ENCODE measurements at places on chromosomes 4 and X.
A peak's percentile ranks its signal among the peaks of the same experiment; 100 is the strongest.

DNA sequence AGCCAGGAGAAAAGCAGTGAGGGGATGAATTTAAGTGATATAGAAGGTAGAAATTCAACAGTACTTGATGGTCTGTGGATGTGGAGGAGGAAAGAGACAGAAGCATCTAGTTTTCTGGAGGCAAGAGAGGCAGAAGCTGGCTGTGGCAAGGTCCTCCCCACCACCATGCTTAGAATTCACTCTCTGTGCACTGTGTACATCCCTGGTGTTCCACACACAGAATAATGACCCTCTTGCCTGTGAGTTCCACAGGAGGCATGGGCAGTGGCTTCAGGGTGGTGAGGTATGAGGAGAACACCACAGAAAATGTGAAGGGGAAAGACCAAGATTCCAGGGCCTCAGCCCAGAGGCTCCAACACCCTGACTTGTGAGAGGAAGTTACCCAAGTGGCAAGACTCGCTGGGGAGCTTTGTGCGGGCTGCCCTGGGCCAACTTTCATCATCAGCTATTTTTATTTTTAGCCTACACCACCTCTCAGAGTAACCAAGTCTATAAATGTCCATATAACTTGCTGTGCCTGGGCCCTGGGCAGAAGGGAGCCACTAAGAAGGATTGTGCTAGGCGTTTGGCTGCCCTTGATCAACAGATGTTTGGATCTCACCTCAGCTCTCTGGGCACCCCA is 7.8 kb upstream of the INTS6L start:
- no peak for DNase-seq

- no peak for DNase-seq
Observed at GRCh38 chrX:147322496-147322895, 508.0 kb upstream of the CXorf51A start.

- DNase-seq, result no peak
Observed at GRCh38 chrX:54495814-54496516, at the start of gene FGD1. Gene FGD1 (minus strand): TSS chrX:54496234. CDS start chrX:54495432, 802 bp downstream.

DNA sequence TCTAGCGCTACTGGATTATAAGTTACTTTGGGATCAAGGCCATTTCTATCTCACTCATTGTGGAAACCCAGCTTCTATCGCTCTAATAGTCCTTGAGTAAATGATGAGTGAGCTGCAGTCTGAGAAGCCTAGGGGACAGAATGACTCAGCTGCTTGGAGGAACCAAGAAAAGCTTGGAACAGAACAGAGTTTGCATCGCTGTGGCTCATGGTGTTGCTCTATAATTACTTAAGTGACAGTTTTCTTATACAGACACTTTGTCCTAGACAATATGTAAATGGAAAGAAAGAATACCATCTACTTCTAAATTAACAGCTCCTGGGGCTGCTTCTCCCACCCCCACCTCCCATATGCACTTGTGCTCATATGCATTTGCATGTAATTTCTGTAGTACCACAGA is 156.9 kb downstream of the SLIT2 start:
- DNase-seq, result no peak

GRCh38 chrX:108186811-108187210 is 95.2 kb downstream of the ATG4A start:
- DNase-seq, result peak; percentile 72

Data from non-pigmented ciliary epithelial cell (primary cell).